Stimulated activated CD4-positive, alpha-beta T cell treated with anti-CD3 and anti-CD28 coated beads, Interleukin-4, amount 100 ng/mL, for 4 hours (primary cell): ENCODE measurements at places on chromosomes 11 and 22.

- DNase-seq, result no peak
Measured at GRCh38 chr11:131875611-131876010, 505.2 kb downstream of the NTM start.

DNA sequence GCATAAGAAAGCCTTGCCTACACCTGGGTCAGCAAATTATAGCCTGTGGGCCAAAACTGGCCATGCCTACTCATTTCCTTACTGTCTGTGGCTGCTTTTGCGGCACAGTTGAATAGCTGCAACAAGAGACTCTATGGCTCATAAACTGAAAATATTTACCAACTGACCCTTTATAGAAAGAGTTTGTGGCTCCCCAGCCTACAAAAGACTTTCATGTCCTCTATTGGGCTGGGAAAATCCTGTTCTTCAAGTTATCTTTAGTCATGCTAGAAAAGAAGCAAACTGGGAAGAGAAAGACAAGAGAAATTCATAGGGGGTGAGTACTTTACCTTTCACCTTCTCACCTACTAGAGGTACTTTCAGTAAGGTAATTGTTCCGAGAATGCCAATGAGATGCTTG, 175.1 kb downstream of the SWAP70 start:
- DNase-seq, result no peak

DNA sequence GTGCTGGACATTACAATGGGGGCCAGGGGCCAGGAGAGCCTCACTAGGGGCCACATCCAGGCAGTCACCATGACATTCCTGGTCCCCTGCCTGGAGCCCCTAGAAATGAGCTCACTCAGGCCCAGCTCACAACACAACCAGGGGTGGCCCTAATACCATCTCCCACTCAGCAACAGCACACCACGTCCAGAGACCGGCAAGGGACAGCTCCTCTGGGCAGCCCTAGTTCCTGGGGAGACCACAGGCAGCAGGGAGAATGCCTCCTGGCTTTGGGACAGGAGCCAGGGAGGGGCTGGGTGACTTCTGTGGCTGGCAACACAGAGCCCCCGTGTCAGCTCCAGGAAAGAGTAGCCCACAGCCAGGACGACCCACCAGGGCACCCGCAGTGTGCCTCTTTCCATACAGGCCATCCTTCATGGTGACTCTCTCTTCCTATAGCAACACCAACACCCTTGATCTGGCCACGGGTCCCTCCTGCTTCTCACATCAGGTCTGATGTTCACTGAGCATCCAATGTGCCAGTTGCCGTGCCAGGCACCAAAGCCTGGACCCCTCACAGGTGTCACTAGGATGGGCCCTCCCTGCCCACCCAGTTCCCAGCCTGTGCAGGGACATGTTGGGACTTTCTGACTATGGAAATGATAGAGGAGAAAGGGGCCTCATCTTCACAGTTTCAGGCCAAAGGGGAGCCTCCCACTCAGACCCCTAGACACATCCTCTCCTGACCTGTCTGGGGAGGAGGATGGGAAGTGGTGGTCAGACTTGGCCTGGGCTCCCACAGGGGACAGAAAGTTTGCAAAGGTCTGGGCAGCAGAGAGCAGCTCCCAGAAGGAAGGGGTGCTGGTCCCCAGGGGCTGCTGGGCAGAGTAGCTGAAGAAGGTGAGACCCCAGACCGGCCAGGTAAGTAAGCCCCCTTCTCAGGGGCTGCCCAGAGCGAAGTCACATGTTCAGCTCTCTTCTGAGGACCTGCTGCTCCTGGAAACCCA, 43.2 kb downstream of the IGLL5 start:
- DNase-seq, result no peak

GRCh38 chr11:48091426-48092102, 111.2 kb downstream of the PTPRJ start:
- DNase-seq, result no peak

GRCh38 chr22:39806109-39806508, 87.5 kb downstream of the ENTHD1 start:
- no peak for DNase-seq

DNA sequence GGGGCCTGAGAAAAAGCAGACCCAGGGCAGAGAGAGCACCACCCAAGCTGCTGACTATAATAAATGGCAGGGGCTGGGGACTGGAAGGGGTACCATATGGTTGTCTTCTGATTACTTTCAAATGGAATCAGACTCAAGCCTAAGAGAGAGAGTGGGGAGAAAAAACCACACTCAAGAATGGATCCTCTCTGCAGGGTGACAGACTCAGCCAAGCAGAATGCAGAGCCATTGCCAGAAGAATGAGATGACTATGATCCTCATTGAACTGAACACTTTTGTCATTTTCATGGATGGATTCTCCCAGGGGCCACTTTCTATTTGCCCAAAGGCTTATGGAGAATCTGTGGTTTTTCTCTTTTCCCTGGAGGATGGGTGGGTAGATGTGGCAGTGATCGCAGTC, 8.7 kb downstream of the UBASH3B start:
- DNase-seq, result no peak

DNA sequence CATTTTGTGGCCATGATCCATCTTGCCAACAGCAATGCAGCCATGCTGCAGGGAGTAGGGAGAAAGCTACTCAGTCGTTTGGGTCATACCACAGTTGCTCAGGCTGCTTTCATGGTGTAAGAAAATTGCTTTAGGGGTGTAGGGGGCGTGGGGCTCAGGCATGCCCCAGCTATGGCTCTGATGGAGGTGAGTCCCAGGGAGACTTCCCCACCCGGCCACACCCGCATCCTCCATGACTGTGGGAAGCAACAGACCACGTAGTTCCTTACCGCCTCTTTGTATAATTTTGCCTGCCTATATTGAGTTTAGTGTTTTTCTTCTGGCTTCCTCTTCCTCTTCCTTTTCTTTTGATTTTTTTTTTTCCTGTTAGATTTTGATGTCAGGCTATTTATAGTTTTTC, 58.8 kb downstream of the SPECC1L start:
- no peak for DNase-seq

DNA sequence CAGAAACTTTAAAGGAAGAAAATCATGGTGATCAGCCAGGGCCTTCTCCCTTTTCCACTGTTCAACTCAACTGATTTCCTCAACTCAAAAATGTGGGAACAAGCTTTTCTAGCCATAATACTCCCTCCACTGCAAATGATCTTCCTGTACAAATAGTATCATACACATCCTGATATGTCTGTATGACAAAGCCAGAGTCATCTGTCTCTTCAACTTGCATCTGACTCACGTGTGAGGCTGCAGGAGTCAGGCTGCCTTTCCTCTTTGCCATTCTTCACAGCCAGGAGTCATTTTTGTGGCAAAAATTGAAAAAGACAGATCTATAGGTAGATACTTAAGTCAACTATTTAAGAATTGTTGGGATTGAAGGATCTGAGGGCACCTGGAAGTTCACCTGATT, 13.3 kb downstream of the PATZ1 start:
- DNase-seq, result no peak

DNA sequence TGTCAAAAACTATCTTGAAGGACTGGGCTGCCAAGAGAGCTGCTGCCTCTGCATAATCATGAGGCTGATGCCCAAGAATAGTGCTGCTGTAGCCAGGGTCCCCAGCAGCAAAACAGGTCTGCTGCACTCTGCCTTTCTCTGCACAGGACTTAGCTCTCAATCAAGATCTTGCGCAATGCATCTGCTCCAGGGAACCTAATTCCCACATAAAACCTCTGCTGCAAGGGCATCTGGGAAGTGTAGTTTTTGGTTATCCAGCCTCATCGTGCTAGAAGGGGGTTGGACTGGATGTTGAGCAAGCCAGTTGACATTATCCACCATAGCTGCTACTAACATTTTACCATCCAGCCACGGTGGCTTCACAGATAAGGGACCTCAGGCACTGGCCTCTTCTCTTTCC, 192.7 kb downstream of the C11orf91 start:
- no peak for DNase-seq

GRCh38 chr11:8318536-8318935, 54.9 kb upstream of the LMO1 start:
- no peak for DNase-seq

DNA sequence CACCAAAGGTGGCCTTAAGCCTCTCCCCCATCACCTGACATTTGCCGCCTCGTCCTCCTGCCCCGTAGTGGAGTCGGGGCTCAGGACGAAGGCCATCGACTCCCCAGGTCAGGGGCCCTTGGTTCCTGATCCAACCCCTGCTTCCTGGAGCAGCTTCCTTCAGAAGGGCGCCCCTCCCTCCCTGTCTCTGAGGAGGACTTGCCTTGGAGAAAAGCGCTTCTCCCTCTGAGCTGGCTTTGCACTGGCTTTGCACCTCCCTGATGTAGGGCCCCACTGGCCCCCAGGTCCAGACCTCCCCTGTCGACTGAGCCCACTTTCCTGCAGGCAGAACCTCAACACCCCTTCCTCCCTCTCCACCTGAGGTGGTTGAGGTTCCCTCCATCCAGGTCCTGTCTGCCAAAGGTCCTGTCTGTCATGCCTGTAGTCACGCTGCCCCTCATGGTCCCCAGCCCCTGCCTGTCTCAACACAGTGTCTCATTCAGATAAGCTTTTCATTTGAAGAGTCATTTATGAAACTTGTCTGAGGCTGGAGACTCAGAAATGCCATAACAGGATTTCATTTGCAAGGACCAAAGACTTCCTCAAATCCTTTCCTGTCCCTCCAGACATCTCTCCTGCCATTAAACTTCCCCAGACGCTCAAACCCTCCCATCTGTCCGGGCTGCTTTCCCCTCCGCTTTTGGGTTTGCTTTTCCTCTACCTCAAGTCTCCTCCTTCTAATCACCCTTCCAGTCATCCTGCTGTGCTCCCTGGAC, 78.4 kb downstream of the MYO7A start:
- DNase-seq, result no peak

DNA sequence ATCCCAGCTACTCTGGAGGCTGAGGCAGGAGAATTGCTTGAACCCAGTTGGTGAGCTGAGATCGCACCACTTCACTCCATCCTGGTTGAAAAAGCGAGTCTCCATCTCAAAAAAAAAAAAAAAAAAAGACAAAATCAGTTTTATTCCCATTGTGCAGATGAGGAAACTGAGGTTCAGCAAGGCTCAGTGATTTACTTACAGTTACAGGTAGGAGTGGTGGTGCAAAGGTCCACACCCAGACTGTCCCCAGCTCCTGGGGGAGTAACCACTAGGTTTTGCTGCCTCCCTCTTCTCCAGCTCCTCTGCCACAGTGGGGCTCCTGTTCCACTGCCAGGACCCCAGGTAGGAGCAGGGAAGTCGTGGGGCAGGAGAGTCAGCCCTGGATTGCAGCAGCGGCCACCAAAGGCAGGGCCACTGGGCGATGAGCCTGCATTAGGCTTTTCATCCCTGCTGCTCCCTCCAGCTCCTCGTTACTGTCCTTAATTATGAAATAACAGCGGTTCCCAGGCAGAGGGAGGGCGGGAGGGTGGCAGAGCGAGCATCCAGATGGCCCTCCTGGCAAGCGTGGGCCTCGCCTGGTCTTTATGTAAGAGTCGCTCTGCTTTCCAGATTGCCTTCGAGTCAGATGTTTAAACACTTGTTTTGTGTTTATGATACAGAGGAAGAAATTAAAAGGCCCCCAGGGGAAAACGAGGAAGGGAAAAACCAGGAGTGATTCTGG, 15.5 kb upstream of the RASD2 start:
- no peak for DNase-seq

- DNase-seq, result no peak
Measured at GRCh38 chr22:35894937-35895708, 133.5 kb downstream of the RBFOX2 start.

- DNase-seq, result no peak
Measured at GRCh38 chr22:46202897-46203600, 47.0 kb downstream of the CDPF1 start.

- DNase-seq, result no peak
Measured at GRCh38 chr22:49820984-49821383, 6.7 kb downstream of the BRD1 start.

- DNase-seq, result no peak
Measured at GRCh38 chr22:36865346-36865745, 4.5 kb downstream of the NCF4 start.

DNA sequence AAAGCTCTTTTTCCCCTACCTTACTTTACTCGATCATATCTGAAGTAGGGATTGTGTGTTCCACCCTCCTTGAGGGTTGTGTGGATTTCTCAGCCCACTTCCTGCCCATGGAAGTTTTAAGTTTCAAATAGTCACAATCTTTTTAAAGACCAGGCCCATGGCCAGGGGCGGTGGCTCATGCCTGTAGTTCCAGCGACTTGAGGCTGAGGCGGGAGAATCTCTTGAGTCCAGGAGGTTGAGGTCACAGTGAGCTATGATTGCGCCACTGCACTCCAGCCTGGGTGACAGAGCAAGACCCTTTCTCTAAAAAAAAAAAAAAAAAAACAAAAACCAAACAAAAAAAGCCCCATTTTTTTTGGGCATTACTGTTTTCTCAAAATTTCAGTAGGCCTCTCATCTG, 36.3 kb upstream of the LRRC10B start:
- no peak for DNase-seq

- no peak for DNase-seq
Measured at GRCh38 chr22:25757686-25758085, 15.7 kb downstream of the MYO18B start.
